CD4-positive, alpha-beta T cell treated with Interleukin-4 for 4 hours (primary cell): ENCODE measurements at places on chromosomes 16 and 17.
A peak's percentile ranks its signal among the peaks of the same experiment; 100 is the strongest.

GRCh38 chr17:7383742-7384488, 3.0 kb downstream of the TNK1 start:
- DNase-seq: peak; percentile 70

DNA sequence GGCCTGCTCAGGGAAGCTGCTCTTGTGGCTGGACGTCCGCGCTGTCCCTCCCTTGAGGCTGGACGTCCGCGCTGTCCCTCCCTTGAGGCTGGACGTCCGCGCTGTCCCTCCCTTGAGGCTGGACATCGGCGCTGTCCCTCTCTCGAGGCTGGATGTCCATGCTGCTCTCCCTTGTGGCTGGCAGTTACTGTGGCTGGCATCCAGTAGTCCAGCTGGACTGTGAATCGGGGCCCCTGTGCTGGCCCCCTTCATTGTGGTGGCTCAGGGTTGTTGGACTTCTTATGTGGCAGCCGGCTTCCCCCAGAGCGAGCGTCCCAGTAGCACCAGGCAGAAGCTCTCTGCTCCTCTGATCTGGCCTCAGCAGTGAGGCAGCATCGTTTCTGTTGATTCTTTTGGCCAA, 141.5 kb downstream of the IRF8 start:
- no peak for DNase-seq

DNA sequence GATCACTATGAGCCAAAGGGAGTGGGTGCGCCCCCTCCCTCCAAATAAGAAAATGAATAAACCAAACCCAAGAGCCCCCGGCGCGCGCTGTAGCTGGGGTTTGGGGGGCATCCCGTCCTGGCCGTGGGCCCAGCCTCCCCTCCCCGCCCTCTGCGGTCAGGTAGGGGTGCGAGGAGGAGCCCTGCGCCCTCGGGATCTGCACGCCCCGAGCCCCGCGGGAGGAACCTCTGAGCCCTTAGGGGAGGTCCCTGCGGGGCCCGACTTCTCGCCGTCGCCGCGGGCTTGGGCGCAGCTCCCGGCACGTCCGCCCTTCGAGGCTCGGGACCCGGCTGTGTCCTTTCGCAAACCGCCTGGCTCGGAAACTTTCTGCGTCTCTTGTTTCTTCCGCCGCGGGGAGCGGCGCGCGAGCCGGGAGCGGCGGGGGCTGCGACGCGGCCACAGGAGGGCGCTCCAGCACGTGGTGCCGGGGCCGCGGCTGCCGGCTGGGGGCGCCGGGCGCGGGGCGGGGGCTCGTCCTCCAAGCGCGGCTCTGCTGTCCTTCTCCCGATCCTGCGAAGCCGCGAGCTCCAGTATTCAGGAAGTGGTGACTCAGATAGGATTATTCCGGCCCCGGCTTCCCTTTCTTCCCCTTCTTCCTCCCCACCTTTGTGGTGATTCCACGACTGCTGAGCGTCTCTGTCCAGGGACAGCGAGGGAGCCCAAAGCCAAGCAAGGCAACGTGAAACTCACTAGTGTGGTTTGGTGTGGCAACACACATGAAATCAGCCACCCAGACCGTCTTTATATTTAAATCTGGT, 1.6 kb downstream of the PITPNC1 start:
- peak; percentile 75 for DNase-seq

- no peak for DNase-seq
Observed at GRCh38 chr17:18928628-18929125, 23.3 kb upstream of the SLC5A10 start.

DNA sequence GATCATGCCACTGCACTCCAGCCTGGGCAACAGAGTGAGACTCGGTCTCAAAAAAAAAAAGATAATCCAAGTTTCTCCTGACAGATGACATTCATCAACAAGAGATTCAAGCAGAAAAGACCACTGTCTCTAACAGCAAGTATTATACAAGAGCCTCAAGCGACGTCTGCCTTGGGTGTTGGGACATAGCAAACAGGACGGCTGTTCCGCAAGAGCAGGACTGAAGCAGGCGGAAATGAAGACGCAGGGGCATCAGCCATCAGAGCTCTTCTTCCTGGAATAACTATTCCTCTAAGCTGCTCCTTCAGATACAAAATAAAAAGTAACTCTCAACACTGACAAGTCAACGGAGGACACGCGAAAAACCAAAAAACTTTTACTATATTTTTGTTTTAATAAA, 54.0 kb downstream of the ANKRD11 start:
- DNase-seq: no peak

- no peak for DNase-seq
Observed at GRCh38 chr16:50739031-50739430, 2.9 kb upstream of the CYLD start.

DNA sequence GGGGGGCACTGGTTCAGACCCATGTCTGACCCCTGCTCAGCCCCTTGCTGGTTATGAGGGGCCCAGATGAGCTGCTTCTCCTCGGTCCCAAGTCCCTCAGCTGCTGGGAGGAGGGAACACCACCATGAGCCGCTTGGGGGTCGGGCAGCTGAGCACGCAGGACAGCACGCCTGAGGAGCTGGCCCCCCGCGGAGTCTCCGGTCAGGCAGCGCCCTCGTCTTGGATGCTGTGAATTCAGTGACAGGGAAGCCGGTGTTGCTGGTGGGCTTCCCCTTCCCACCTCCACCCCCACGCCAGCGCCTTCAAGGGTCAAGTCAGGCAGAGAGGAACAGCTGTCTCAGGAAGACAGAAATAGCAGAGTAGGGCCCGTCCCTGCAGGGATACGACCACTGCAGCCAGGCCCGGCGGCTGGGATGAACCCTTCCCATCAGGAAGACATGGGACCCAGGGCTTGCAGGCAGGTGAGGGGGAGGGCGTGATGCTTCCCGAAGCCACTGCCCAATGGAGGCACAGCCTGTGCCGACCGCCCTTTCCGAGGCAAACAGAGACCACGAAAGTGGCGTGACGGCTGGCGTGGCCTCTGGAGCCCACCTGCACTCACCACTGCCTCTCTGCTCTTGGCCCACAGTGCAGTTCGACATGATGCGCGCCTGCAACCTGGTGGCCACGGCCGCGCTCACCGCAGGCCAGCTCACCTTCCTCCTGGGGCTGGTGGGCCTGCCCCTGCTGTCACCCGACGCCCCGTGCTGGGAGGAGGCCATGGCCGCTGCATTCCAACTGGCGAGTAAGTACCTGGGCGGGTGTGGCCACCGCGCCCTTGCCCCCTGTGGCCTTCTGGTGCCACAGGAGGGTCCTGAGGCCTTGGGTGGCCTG, 8.1 kb downstream of the TMEM204 start:
- DNase-seq: no peak

GRCh38 chr16:67284699-67285646, 5.6 kb downstream of the PLEKHG4 start:
- no peak for DNase-seq

DNA sequence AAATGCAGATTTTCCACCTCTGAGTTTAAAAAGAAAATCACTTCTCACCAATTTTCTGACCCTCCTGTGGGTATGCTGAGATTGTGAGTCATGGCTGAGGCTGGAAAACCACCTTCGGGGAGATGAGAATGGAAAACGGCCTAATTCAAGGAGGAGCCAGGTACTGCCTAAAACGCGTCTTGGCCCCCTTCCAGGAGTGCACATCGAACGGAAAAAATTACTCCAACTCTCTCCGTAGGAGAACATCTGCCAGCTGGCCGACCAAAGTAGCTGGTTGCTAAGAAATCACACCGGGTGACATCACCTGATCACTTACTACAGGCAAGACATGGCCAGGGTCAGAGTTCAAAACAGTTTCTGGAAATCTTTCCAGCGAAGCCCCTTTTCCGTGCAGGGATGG, 107.6 kb downstream of the ZNF423 start:
- DNase-seq: no peak

DNA sequence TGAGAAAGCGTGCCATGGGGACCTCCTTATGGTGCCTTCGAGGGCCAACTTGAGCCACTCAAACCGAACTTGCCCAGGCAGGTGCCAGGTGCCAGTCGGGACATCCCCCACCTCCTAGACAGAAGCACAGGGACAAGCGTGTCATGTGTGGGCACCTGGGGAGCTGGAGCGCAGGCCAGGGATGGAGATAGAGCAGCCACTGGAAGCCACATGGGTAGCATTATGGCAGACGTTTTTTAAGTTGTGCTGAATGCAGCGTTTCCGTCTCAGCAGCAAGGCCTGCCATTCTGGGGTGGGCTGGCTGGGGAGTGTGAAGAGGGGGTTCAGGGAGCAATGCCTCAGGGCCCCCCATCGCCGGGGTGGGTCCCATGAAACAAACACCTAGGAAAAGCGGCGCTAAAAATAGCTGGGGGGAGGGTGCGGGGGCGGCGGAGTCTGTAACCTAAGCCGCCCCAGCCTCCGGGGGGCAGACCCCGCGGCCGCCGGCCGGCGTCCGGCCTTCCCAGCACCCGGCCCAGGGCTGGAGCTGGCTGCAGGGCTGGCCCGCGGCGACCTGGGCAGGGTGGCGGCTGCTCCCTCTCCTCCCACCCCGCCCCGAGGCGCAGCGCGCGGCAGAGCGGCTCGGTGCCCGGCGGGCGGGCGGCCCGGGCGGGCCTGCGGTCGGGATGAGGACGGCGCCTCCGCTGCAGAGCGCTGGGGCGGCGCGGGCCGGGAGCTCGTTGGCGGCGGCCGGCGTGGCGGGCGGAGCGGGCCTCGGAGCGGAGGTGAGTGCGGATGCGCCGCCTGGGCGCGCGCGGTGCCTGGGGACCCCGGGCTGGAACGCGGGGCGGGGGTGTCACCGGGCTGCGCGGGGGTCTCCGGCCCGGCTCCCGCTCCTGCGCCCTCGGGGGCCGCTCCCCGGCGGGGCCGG, at the start of gene ZNF469:
ZNF469 (plus strand) TSS at position 469 of the 910 bp plus-strand sequence. CDS start 44,512 bp downstream, outside the sequence.
- no peak for DNase-seq

GRCh38 chr16:25366078-25366477, 108.4 kb upstream of the ZKSCAN2 start:
- no peak for DNase-seq

- no peak for DNase-seq
Observed at GRCh38 chr17:41178843-41179616, 1.0 kb upstream of the KRTAP4-2 start.

DNA sequence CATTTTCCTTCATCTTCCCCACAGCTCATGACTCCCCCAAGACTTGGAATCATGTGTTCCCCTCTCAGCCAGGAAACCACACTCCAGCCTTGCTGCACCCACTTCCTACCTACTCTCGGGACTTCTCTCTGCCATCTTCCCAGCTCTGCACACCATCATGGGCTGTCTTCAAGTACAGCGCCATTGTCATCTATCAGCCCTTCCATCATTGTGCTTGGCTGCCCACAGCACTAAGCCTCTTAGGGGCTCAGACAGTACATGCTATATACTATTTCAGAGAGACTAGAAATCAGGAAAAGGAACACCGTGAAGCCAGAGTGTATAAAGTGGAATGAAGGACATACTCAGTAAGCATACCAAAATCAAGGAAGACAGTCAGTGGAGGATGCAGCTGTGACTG, 64.7 kb downstream of the CDH11 start:
- no peak for DNase-seq

- DNase-seq: no peak
Observed at GRCh38 chr16:2155977-2156848, 631 bp downstream of the TRAF7 start.

DNA sequence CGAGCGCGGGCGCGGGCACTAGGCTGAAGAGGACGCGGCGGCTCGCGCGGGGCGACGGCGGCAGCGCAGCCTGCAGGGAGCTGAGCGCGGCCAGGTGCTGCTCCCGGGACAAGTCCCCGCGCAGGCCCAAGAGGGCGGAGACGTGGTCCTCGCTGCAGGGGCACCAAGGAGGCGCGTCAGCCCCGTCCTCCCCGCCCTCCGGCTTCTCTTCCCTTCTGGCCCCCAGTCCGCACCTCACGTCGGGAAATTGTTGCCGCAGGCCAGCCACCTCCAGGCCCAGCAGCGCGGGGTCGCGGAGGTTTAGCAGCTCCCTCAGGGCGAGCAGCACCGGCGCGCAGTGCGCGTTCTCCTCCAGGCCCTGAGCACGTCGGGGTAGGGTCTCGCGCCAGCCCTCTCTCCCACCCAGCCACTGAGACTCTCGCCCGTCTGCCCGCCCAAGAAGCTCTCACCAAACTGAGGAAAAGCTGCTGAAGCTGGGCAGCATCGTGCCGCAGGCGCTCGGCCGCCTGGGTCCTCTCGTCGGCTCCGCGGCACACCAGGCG, 761 bp upstream of the MATCAP1 start:
- DNase-seq: no peak

DNA sequence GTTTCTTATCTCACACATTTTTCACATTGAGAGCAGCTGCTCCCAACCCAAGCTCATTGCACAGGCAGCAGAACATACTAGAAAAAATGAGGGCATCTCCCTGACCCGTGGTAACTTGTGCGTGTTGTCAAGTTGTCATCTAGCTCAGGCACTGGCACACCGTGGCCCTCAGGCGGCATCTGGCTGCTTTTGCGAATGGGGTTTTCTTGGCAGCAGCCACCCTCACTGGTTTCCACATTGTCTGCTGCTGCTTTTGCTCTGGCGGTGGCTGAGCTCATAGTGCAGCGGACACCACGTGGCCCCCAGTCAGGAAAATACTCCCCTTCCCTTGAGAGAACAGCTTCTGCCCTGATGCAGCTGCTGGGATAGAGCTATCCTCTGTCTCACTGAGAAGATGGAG, 9.4 kb upstream of the TEDC2 start:
- no peak for DNase-seq

GRCh38 chr16:10817963-10818941, at the start of gene TVP23A:
TVP23A (minus strand) TSS chr16:10818794; CDS start chr16:10818493, 301 bp downstream.
- DNase-seq: no peak

- DNase-seq: no peak
Observed at GRCh38 chr17:13387952-13388351, 213.8 kb downstream of the HS3ST3A1 start.

GRCh38 chr17:78510141-78511075, 66.8 kb downstream of the DNAH17 start:
- no peak for DNase-seq

DNA sequence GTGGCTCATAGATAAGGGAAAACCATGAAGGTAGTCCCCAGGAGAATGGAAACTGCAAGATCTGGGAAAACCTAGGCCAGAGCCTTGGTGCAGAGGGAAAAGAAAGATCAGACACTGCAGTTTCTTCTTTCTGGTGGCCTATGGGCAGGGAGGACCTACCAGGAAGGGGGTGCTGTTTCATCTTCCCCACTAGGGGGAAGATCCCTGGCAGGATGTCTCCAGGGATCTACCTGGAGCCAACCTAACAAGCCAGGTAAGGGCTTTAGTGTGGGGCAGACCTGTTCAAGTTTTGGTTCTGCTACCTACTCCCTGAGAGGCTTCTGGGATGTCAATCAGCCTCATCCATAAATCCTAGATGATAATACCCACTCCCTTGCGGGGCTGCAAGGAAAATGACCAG, 21.4 kb downstream of the TOM1L2 start:
- no peak for DNase-seq

GRCh38 chr17:31508288-31509094, 117.0 kb downstream of the RAB11FIP4 start:
- DNase-seq: peak; percentile 93

DNA sequence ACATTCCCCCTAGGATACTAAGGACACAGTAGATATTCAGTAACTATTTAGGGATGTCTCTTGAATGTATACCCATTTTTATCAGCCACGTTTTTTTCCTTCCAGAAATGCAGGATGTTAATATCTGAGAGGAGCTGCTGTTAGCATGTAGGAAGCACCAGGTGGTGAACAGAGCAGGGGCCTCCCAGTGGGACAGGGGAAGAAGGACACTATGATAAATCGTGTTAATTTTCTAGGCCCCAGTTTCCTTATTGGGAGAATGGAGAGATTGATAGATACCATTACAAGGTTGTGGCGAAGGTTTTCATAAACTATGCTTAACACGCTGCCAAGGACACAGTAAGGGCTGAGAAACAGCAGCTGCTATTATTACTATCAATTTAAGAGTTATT, 45.4 kb downstream of the PRSS54 start:
- no peak for DNase-seq
